AG08396 (cell line): ENCODE measurements at places on chromosomes 7 and 10.

- DNase-seq: no peak
Measured at GRCh38 chr7:151461942-151462230, 21.9 kb upstream of the CRYGN start.

DNA sequence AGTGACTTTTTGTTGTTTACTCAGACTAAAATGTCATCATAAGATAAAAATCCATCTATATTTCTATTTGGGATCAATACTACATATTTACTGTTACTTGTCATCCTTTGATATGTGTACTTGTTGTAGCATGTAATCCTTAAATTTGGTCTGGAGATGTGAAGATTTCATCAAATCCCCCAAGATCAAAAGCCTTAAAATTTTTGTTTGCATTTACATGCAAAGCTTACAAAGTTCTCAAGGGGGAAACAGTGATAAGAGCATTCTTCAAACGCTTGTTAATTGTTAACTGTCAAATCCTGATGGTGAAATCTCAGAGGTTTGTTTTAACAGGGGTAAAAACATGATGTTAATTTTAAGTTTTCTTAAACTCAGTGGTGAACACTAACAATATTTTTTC, 84.9 kb upstream of the SKAP2 start:
- DNase-seq: no peak

GRCh38 chr7:139451638-139452037, 31.8 kb downstream of the KLRG2 start:
- DNase-seq: no peak

- no peak for DNase-seq
Measured at GRCh38 chr7:148374396-148375259, 215.9 kb upstream of the C7orf33 start.

- DNase-seq: no peak
Measured at GRCh38 chr10:58209669-58210068, 58.0 kb downstream of the IPMK start.

DNA sequence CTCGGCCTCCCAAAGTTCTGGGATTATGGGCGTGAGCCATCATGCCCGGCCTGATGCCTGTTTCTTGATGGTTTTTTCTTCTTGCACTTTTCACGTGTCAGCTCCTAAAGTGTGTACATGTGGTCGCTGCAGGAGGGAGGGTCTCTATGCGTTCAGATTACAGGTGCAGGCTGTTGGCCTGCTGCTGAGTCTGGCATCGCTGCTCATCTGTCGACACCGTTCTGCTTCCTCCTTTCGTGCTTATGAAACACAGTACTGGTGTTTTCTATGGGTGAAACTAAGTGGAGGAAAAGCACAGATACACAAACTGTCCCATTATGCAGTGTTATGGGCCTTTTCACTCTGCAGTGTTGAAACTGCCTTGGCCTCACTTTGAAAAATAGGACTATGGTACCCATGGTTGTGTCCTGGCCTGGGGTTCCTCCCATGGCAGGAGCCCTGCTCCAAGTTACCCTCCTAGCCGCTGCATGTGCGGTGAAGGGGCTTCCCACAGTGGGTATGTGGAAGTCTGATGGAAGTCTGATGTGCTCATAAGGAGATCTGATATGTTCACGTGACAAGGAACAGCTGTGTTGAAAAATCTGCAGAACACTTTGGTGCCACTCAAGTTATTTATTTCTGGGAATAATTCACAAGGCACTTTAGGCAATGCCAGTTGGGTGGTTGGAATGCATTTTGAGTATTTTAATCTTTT, 23.5 kb downstream of the OGDH start:
- DNase-seq: no peak

GRCh38 chr7:4815609-4816418, 40.4 kb downstream of the AP5Z1 start:
- no peak for DNase-seq

DNA sequence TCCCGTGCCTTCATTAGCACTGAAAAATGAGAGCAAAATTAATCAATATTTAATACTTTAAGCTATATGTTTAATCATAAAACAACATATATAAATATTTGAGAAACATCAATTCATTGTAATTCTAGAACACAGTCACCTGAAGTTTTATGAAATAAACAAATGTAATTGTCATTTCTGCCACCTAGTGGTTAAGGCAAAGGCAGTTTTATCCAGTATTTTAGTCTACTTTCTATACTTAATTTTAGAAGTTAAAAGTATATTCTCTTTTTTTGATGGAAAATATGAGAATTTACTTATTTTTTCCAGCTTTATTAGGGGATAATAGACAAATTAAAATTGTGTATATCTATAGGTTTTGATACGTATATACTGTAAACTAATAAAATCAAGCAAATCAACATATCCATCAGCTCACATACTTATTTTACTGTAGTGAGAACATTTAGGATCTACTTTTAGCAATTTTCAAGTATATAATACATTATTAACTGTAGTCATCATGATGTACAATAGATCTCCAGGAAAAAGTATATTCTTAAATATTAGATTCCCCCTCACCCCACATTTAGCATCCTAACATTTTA, 16.9 kb downstream of the PCGF6 start:
- DNase-seq: peak; percentile 14

DNA sequence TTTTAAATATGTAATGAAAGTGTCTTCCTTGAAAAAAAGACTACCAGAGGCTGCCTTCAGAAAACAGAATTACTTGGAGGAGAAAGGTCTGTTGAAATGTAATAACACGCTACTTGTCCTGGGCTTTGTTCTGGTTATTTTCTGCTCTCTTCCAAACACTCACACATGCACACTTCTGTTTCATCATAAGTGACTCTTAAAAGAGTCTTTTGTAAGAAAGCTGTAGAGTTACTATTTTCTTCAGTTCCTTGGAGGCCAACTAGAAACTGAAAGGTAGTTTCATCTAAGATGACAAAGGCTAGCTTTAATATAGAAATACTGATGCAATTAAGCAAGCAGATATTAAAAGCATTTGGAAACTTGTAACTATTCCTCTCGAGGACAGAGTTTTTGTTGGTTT, 39.1 kb downstream of the TASOR2 start:
- no peak for DNase-seq

- DNase-seq: no peak
Measured at GRCh38 chr10:71763352-71764127, 9.8 kb downstream of the VSIR start.

- DNase-seq: peak; percentile 41
Measured at GRCh38 chr10:46229144-46229563, 57.6 kb upstream of the ANTXRL start.

DNA sequence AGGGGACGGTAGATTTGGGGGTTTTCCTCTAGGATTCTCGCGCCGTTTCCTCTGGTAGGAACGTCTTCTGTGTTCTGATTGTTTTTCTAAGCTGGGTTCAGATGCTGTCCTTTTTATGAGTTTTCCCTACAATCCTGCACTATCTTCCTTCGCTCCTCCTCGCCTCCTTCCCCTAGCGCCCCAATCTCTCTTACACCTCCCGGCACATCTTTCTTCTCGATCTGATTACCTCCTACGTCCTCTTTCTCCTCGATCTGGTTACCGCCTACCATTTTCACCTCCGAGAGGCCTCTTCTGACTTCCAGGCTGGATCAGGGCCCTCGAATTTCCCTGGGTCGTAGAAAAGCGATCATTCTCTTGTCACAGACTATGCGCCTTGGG, 413 bp downstream of the BUD31 start:
- DNase-seq: no peak

GRCh38 chr10:549391-549790, 140.1 kb downstream of the DIP2C start:
- DNase-seq: no peak

GRCh38 chr10:128563387-128563786, 437.2 kb upstream of the MKI67 start:
- DNase-seq: no peak

DNA sequence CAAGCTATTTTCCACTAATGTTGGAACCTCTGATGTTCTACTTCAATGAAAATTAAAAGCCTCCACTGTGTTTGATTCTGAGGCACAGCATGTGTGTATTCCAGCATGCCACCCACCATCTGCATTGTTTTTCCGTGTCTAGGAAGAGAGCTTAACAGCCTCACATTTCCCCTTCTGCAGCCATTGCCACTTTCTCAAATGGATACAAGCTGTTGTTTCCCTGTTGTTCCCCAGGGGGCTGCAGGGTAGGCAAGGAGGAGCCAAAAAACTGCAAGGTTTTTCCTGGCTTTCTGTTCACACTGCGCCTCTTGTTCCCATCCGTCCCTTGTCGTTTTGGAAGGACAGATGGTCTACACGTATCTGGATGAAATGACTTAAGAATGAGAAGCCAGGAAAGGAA, 72.3 kb upstream of the DNAJB12 start:
- DNase-seq: no peak

DNA sequence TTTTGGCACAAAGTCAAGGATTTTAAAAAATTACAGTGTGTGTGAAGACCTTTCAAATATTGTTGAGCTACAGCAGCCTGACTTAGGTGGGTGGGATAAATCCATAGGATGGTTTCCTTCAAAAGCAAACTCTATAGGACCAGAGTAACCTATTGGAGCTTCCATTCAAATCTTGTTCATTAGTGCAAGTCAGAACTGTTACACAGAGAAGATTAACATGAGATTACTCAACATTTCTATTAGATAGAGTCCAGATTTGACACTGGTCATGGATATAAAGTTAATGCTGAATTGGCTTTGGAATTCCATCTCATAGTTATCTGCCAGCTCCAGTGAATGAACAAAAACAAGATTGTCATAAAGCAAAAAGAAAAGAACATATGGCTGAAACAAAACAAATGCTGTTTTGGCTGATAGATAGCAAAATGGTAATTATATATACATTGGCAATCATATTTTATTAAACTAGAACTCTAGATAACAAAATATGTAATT, 129.6 kb upstream of the SEMA3A start:
- DNase-seq: no peak

DNA sequence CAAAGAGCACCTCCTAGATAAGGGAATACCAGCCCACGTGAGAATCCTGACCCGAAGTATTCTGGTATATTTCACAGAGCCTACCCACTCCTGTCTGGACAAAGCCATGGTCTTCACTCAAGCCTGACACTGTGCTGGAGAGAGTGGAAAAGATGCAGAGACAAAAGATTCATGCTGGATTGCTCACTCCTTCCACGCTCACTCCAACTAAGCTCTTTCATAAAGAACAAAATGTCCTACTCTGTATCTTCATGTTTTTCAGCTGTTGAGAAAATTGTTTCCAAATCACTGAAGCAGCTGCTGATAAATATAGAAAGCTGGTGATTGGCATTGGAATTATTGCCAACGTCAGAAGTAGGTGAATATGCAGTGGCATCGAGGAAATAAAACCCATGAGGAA, 106.0 kb downstream of the ABLIM1 start:
- DNase-seq: no peak

DNA sequence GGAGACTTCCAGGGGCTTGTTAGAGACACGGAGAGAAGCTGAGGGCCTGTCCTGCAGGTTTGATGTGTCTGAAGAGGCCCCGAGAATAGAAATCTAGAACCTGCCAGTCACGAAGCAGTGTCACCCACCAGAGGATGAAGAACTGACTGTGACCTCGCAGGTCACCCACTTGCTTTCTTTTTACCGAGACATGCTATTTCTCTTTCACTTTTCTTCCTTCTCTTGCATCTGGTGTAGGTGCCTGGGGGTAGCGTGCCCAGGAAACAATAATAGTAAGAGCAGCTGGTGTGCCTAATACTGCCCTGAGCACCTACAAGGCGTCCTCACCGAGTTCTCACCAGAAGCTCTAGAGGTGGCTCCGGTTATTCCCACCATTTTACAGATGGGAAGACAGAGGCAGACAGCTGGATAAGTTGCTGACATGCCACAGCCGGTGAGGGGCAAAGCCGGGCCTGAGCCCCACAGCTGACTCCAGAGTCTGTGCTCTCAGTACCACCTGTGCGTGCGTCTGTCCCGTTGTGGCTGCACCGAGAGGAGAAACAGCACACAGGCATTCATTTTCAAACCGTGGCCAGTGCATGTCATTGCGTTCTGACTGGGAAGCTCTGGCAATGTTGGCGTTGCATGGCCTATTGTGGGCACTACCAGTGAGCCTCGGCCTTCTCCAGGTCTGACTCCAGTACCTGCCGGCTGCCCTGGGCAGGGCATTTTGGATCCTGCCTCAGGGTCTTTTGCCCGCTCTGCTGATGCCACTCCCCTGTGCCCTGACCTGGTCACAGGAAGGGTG, 7.8 kb downstream of the CHST3 start:
- DNase-seq: no peak

- DNase-seq: no peak
Measured at GRCh38 chr7:144728551-144728950, 107.3 kb downstream of the TPK1 start.
